Natural killer cell treated with Interleukin-12 subunit alpha and Interleukin-12 subunit beta and Interleukin-15 and Interleukin-18, amount 100 ng/mL, for 72 hours (primary cell): ENCODE measurements at places on chromosomes 16 and 17.

DNA sequence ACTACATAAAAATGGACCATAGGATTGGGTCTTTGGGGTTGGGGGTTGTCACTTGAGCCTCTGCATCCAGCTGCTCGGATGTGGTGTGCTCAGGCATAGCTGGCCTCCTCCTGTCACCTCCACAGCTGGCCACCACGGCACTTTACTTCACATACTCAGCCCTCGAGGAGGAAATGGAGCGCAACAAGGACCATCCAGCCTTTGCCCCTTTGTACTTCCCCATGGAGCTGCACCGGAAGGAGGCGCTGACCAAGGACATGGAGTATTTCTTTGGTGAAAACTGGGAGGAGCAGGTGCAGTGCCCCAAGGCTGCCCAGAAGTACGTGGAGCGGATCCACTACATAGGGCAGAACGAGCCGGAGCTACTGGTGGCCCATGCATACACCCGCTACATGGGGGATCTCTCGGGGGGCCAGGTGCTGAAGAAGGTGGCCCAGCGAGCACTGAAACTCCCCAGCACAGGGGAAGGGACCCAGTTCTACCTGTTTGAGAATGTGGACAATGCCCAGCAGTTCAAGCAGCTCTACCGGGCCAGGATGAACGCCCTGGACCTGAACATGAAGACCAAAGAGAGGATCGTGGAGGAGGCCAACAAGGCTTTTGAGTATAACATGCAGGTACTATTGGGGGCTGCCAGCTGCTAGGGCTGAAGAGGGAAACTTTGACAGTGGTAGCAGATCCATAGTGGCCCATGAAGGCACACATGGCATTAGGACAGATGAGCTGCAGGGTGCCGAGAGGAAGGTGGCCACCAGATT lies 30.8 kb downstream of the CDIP1 start:
- H3K4me3 ChIP-seq = no peak overlapping the region
- no peak for DNase-seq
- H3K4me1 ChIP-seq = peaks cover 46% of the 10 kb centered on the region
- peak overlapping the region; percentile 68 for H3K27ac ChIP-seq
- H3K27me3 ChIP-seq = no peaks in the 10 kb centered on the region

DNA sequence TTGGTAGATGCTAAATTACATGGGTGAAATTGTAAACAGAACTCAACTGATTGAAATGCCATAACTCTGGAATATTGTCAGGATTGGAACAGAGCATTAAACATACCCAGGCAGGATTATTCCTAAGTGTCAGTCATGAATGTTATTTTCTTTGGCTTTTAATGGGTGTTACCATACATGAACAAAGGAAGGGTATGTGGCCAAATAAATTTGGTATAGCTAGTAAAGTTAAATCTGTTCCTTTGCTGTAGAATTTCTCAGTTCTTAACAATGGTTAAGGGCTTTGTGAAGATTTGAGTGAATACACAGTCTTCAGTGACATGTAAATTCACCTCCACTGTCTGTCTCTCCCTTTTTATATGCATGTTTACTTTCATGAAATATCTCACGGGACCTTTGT lies 679.5 kb upstream of the CDH8 start:
- no peaks in the 10 kb centered on the region for H3K4me1 ChIP-seq
- H3K27ac ChIP-seq = no peak overlapping the region
- no peaks in the 10 kb centered on the region for H3K27me3 ChIP-seq
- no peak for DNase-seq

GRCh38 chr17:66713533-66714042 lies 121.3 kb upstream of the CACNG5 start:
- peak overlapping the region; percentile 92 for H3K27ac ChIP-seq
- H3K36me3 ChIP-seq = no peaks in the 10 kb centered on the region
- DNase-seq = peak; percentile 79
- no peaks in the 10 kb centered on the region for H3K27me3 ChIP-seq

DNA sequence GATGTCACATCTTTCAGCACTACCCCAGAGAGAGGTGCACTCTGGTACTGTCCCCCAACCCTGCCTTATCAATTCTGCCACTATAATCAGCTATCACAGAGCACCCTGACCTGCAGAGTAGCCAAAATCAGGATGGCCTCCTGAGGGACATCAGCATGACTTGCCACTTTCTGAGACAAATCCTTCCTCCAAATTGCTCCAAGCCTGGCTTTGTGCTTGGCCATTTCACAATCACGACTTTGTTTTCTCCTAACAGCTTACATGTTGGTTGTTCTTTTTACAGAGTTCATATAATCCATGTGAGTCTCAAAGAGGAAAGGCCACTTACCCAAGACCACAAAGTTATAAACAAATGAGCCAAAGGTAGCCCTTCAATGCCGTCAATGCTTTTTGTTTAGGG lies 449.0 kb upstream of the CDH5 start:
- H3K4me3 ChIP-seq = no peak overlapping the region
- no peak overlapping the region for H3K27ac ChIP-seq
- H3K4me1 ChIP-seq = no peaks in the 10 kb centered on the region
- no peak for DNase-seq
- H3K27me3 ChIP-seq = peaks cover 29% of the 10 kb centered on the region

DNA sequence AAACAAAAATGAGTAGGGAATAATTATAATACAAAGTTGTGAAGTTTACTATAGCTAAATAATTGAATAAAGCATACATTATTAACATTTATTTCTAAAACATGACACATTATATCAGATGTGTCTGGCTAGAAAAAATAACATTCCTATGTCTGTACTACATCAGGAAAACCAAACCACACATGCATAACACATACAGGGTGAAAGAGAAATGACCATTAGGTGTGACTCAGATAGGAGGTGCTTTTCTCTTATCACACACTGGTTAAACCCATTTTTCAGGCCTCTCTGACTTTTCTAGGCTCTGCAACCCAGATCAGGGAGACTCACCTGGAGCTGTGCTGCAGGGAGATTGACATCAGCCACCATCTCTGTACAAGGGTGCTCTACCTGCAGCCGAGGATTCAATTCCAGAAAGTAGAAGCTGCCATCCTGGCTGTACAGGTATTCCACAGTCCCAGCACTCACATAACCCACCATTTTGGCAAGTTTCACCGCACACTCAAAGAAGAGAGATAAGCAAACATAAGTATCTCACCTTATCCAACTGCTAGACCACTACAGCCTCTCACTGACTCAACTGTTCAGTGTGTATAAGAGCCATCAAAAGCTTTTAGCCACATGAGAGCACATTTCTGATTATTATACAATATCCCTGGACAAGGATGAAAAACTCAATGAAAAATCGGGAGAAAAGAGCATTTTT lies 116.6 kb upstream of the C17orf78 start:
- no peak overlapping the region for H3K27ac ChIP-seq
- peaks cover 12% of the 10 kb centered on the region for H3K36me3 ChIP-seq
- no peak overlapping the region for H3K4me3 ChIP-seq

DNA sequence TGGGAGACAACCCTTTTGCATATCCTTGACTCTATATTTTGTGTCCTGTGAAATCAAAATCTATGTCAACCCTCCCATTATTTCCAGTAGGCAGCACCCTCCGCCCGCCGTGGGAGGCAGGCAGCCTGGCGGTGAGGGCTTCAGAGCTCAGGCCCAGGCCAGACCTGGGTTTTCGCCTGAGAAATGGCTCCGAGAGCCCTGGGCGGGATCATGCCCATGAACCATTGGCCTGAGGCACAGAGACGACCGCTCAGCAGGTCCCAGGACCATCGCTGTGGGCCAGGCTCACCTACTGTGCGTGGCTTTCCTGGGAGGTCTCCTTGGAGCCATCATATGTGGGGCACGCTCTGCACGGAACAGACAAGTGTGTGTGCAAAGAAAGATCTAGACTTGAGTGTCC lies 6.3 kb upstream of the SLC38A8 start:
- DNase-seq = no peak
- no peak overlapping the region for H3K4me3 ChIP-seq
- peaks cover 6% of the 10 kb centered on the region for H3K27me3 ChIP-seq
- no peaks in the 10 kb centered on the region for H3K4me1 ChIP-seq

GRCh38 chr16:84848986-84849634 lies 29.3 kb downstream of the CRISPLD2 start:
- no peak overlapping the region for H3K27ac ChIP-seq
- H3K4me1 ChIP-seq = no peaks in the 10 kb centered on the region
- H3K4me3 ChIP-seq = no peak overlapping the region
- H3K36me3 ChIP-seq = no peaks in the 10 kb centered on the region
- DNase-seq = no peak
- no peaks in the 10 kb centered on the region for H3K27me3 ChIP-seq

DNA sequence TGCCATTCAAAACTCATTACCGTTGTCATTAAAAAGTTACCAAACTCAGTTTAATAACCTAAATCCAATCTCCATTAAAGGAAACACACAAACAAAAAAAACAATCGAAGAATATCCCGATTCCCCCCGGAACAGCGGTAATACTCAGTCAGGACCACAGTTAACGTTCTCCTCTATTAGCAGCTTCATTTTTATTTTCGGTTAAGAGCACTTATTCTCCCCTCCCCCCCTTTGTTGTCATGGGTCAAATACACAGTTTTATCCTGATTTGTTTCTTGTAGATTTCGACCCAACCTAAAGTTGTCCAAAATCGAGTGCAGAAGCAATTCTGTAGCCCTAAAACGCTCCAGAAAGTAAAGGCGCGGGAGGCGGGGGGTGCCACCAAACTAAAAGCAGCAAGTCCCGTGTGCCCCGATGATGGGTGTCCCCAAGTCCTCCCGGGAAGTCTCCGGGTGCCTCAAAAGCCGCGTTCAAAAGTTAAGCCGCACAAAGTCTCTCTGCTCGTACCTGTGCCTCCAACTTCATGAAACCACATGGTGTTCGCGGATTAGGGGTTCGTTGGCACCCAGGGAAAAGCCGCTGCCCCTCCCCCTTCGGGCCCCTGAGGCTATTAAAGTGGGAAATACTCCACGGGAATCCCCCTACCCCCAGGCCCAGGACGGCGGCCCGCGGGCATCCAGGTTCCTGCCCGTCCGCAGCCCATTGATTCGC lies 996 bp downstream of the SUMO2 start:
- H3K4me3 ChIP-seq = peak overlapping the region; percentile 91
- no peaks in the 10 kb centered on the region for H3K27me3 ChIP-seq
- H3K27ac ChIP-seq = peak overlapping the region; percentile 87
- H3K36me3 ChIP-seq = peaks cover 8% of the 10 kb centered on the region

DNA sequence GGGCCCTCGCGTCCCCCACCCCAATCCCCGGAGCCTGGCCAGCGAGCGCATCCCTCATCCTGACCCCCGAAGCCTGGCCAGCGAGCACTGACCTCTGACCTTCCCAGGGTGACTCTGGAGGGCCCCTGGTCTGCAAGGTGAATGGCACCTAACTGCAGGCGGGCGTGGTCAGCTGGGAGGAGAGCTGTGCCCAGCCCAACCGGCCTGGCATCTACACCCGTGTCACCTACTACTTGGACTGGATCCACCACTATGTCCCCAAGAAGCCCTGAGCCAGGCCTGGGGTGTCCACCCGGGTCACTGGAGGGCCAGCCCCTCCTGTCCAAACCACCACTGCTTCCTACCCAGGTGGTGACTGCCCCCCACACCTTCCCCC lies 2.3 kb downstream of the TPSD1 start:
- peaks cover 5% of the 10 kb centered on the region for H3K4me1 ChIP-seq
- no peak overlapping the region for H3K4me3 ChIP-seq
- peak; percentile 48 for DNase-seq
- no peaks in the 10 kb centered on the region for H3K27me3 ChIP-seq
